Activated CD4-positive, alpha-beta T cell treated with anti-CD3 and anti-CD28 coated beads, Interleukin-2, amount 10 ng/mL, durations not matched to agents 7 days and 5 days (primary cell): ENCODE measurements at places on chromosomes 1 and 21.
A peak's percentile ranks its signal among the peaks of the same experiment; 100 is the strongest.

DNA sequence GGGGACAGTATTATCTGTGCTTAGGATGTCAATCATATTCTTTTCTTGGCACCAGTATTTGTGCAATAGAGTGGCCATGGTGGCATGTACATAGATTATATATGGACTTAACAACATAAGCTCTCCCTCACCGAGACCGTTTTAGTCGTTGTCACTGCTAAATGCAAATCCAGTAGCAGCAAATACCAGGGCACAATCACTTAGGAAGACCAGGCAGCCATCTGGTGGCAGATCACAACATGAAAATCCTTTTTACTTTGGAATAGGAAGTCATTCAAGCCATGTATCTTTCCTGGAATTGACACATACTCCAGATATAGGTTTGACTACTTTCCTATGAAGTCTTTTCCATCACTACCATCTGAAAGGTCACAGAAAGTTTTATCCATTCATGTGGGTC is 53.2 kb upstream of the C1orf87 start:
- no peak for DNase-seq

- no peak for DNase-seq
Measured at GRCh38 chr1:38239258-38239835, 192.8 kb upstream of the POU3F1 start.

GRCh38 chr1:33443705-33444180 is 12.8 kb upstream of the PHC2 start:
- no peak for DNase-seq

DNA sequence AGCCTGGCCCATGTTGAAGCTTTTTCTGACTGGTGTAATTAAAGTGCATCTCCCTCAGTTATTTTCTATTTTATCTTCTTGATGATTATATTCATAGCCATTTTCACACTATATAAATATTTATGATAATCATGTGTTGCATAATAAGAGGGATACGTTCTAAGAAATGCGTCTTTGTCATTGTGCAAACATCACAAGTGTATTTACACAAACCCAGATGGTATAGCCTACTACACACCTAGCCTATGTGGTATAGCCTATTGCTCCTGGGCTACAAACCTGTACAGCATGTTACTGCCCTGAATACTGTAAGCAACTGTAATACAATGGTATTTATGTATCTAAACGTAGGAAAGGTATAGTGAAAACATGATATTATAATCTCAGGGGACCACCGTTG is 88.1 kb downstream of the BACH1 start:
- DNase-seq = no peak

GRCh38 chr21:15207231-15207630 is 142.4 kb upstream of the NRIP1 start:
- DNase-seq = no peak

DNA sequence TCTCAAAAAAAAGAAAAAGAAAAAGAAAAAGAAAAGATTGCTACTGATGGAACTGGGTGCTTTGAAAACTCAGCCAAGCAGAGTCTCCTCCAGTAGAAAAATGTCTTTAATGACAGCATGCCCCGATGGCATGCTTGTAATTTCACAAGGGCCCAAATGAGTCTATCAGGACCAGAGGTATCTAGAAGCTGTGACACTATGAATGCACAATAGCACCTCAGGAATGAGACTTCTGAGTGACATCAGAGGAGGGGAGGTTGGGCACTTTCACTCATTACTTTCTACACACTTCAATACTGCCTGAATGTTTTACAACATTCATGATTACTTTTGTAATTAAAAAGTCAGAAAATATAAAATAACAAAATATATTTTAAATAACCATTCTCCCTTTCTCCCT is 15.1 kb upstream of the CD58 start:
- no peak for DNase-seq

DNA sequence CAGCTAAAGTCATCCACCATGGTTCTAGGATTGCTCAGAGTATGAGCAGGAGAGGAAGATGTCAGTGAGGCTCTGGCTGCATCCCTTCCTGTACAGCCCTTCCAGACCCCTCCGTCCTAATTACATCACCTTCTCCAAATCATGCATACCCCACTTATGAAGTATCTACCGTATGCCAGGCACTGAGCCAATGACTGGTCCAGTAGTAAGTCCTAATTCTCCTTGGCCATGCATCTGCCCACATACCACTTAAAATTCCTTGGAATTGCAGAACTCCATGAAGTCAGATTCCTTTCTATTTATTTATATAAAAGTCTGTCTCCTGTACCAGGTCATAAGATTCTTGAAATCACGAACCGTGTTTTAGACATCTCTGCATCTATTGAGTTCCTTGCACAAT is 106.1 kb downstream of the SEC16B start:
- DNase-seq = no peak

- DNase-seq = no peak
Measured at GRCh38 chr1:224607188-224608148, 8.6 kb upstream of the CNIH3 start.

- DNase-seq = no peak
Measured at GRCh38 chr1:213017447-213018273, 2.0 kb upstream of the ANGEL2 start.

DNA sequence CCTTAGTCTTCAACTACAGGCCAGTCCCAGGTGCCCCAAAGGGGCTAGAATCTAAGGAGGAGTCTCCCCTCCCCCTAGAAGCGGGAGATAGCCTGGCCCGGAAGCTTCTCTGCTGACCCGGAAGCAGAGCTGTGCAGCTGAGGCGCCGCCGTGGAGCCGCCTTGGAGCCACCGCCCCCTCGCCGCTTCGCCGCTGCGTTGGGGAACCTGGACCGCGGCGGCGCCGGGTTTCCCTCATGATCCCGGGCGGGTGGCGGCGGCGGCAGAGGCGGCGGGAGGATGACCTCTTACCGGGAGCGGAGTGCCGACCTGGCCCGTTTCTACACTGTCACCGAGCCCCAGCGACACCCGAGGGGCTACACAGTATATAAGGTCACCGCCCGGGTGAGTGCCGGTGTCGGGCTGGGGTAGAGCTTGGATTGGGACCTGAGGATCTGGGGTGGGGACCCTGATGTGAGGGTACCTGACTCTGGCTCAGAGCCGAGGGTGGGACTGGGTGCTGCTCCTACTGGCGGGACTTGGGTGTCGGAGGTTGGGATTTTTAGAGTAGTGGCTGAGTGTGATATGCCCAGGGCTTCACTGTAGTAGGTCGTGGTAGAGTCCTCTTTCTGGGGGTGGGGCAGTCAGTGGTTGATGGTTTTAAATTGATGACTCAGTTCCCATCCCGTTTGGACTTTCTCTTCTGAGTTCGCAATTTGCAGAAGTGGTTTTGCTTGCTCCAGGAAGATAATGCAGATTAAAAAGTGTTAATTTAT is at the start of gene RPS6KC1:
Gene RPS6KC1 (plus strand): TSS at position 115 of the 754 bp plus-strand sequence. CDS start 164 bp downstream, at position 279.
- DNase-seq = peak; percentile 83

GRCh38 chr1:932776-933602 is 9.3 kb downstream of the SAMD11 start:
- no peak for DNase-seq

DNA sequence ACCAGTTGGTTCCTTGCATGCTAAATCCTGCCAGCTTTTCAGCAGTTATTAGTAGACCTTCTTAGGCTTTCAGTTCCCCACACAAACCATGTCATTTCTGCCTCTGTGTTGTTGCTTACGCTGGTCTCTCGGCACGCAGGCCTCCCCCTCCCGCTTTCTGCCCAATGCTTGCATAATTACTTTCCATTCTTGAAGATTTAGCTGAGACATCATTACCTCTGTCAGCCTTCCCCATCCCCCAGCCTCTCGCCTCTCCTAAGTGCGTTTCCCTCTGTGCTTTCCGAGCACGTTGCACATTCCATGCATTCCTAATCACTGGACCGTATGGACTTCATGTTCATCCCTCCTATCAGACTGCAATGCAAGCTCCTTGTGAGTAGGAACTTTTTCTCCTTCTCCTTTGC is 26.8 kb downstream of the TSHB start:
- no peak for DNase-seq

DNA sequence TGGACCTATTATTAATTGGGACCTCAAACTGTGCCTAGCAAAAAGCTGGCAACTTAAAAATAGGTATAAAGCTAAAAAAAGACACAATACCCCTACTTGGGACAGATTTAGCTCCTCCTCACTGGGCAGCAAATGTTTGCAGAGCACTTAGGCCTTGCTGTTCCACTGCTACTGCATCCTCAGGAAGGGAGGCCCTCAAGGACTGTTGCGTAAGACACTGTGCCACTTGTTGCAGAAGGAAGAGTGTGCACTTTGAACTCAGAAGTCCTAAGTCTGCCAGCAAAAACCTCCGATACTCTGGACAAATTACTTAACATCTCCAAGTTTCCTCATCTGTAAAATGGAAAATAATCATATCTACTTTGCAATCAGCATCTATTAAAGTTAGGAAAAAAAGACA is 322.9 kb downstream of the BARHL2 start:
- DNase-seq = no peak

GRCh38 chr1:17600321-17600720 is 60.8 kb downstream of the ARHGEF10L start:
- no peak for DNase-seq

GRCh38 chr1:22056043-22056442 is 3.5 kb downstream of the CDC42 start:
- DNase-seq = no peak

DNA sequence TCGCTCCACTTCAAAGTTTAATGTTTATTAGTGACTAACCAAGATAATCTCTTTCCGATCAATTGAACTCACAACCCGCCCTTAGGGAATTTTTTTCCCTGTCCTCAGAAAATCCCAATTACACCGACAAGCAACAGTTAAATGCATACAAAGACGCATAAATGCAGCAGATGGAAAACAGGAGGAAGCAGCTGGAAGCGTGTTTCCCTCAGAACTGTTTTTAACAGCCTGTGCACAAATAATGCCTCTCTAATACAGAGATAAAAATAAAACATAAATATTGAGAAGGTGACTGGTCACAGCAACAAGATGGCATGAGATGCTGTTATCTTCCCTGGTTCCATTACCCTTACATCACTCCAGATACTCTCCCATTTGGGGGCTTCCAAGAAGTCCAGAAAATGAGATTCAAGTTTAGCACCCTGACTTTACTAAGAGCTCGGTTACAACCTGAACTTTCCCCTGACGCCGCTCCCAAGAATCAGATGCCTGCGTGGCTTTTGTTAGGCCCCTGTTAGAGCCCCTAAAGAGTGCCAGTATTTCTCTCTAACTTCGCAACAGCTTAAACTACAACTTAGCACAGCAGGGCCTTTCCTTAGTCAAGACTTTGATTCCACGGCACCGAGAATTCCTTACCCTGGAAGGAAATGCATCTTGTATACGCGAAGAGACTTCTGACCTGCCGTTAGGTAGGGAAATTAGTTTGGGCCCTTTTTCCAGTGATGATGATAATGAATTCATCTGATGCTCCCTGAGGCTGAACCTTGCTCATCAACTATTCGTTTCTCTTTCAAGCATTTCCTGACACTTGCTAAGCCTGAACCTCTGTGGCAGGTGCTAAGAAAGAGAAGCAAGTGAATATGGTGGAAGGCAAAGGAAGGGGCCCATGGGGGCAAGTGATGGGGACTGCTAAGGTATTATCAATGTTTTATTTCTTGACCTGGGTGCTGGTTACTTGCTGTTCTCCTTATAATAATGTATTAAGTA is 137.7 kb upstream of the SMYD2 start:
- DNase-seq = no peak

GRCh38 chr1:64231654-64232053 is 28.2 kb downstream of the UBE2U start:
- DNase-seq = no peak

DNA sequence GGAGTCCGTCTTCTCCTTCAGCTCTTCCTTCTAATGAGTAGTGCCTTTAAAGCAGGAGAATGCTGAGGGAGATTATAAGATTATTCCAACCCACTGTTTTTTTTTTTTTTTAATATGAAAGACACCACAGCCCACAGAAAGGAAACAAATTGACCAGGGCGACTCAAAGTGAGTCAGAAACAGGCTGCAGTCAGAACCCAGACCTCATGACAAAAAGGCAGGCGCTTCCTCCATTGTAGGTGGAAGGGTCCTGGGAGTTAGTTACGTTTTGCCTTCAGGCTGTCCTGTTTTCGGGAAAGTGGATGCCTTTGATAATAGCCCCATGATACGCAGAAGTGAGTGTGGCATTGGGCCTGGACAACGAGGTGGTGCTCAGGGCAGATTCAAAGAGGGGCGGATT is 21.0 kb downstream of the PLXNA2 start:
- DNase-seq = no peak

GRCh38 chr1:22258698-22259097 is 115.8 kb upstream of the WNT4 start:
- no peak for DNase-seq

GRCh38 chr1:211381481-211382181 is 55.0 kb downstream of the TRAF5 start:
- DNase-seq = no peak

DNA sequence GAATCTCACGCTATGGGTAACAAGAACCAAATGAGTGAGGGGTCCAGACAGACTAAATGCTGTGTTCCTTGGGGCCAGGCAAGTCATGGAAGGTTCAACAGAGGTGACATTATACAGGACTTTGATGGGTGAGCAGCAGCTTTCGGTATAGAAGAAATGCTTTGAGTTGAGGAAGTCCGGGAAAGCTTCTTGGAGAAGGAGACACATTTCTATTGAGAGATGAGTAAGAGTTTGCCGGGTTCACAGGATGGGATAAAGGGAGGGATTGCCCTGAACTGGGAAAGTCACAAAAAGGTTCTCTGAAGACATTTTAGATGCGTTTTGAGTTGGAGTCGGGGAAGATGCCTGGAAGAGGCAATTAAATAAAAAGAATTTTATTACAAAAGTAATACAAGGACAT is 580 bp upstream of the AZIN2 start:
- DNase-seq = no peak

DNA sequence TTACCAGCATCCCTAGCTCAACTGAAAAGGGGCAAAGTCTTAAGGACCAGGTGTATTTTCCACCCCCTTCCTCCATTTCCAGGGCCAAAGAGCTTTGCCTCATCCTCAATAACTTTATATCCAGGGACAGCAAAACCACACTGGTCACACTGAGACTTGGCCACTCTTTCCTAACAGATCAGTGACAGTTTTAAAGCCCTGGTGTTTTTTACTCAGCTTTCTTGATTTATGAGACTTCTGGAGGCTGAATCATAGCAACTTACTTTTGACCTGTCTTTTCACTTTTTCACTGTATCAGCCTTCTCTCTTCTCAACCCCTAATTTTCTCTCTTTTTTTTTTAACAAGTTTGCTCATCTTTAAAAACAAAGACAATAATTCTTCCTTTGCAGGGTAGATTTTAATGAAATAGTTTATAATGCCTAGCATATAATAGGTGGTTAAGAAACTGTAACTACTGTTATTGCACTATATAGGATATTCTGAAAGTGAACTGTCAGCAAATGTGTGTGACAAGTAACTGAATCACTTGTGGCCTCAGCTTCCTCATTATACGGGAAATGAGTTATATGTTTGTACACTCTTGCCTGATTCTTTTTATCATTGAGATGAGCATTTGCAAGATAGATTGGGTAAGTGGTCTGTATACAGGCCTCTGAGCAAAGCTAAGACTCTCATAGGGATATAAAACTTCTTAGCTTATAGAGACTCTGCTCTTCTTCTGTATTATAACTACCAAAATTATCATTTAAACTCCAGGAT is 19.7 kb upstream of the DYNLT5 start:
- no peak for DNase-seq

- no peak for DNase-seq
Measured at GRCh38 chr1:161836018-161836417, 69.9 kb downstream of the ATF6 start.
